ENCODE measurements at places on chromosomes 12 and 14. TPM values are rescaled to one million over a fixed set of nuclear protein-coding genes. Genes with fewer than 3 reads are reported as not detected.

- no peak for DNase-seq
Measured at GRCh38 chr12:203462-204260, 10.3 kb downstream of the SLC6A12 start.

DNA sequence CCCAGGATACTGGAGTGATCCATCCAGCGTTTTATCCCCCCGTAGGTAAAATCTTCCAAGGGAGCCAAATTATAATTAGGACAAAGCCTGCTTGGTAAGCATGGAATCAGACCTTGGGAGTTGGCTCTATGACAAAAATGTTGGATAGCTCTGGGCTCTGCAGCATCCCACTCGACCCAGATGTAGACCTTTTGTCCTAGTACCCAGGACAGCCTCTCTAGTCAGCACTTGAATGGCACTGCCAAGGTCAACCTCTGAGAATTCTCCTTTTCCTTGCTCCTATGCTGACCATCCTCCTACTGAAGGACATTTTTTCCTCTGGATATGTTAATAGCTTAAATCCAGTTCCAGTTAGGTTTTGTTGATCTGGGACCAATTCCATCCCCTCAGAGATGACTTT, 104.7 kb upstream of the SLC35F4 start:
- DNase-seq, result no peak

DNA sequence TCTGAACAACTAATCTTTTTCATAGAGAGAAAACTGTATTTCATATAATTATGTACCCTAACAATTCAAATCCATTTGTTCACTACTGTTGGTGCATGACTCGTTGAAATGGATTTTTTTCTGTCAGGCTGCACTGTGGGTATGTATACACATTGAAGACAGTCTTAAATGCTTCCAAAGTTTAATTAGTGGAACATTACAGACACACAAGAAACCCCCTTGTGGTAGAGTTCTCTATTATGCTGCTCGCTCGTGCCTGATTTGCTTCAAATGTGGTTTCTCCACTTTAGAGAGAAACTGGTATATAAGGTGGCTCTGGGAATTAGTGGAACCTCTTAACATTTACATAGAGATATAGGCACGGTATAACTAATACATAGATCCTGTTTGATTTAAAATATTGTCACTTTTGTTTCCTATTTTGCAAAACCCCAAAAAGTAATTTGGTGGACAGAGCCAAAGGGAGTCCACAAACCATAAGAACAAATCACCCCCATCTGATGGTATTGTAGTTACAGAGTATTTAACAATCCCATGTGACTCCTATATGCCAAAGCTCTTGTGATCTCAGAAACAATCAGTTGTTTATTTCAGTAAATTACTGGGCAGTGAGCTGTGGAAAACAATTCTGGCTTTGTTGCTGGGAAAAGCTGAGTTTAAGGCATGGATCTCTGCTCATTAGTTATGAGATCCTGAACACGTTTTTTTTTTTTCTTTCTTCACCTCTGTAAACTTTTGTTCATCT, 159.5 kb downstream of the BRMS1L start:
- DNase-seq, result no peak

DNA sequence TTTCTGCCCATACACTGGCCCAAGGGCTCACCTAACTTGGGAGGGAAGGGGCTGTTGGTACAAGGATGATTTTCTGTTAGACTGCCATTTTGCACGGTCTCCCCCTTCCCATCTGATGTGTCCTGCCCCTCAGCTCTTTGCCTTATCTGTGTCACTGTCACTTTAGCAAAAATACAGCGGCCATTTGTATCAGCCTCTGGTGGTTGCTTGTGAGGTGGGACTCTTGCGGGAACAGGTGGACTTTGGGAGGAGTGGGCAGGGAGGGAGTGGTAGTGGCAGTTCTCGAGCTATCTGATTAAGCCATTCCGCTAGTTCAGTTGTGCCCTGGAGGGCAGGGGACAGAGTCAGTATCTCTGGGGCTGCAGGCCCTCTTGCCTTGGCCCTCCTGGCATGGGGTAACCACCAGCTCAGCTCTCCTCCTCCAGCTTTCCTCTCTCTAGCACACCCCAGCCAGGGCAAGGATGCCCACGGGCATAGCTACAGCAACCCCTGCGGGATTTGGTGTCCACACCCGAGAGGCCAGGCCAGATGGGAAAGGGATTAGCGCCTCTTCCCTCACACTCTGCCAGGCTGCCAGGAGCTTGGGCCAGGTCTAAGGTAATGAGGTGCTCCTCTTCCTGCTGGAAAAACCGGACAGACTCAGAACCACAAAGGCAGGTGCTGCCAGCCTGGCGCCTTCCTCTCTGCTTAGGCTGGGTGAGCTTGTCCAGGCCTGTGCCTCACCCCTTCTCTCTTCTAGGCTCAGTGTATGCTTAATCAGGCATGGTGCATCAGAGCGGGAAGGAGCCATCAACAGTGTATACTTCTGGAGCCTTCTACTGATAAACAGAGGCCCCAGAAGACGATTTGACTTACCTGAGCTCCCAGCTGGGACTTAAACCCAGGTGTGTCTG, 8.7 kb downstream of the SLC48A1 start:
- no peak for DNase-seq

DNA sequence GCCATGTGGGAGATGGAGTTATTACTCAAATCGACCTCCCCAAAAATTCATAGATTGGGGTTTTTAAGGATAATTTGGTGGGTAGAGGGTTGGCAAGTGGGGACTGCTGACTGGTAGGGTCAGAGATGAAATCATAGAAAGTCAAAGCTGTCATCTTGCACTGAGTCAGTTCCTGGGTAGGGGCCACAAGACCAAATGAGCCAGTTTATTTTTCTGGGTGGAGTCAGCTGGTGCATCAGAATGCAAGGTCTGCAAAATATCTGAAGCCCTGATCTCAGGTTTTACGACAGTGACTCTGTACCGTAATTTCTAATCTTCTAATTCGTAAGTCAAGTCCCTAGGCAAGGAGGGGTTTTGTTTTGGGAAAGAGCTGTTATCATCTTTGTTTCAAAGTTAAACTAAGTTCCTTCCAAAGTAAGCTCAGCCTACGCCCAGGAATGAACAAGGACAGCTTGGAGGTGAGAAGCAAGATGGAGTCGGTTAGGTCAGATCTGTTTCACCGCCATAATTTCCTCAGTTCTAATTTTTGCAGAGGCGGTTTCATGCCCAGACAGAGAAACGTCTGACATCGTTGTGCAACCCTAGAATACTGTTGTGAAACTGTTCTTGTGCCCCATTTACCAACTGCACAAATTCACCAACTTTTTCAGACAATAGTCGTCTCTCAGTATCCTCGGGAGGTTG, 104.5 kb upstream of the SFSWAP start:
- DNase-seq, result no peak

- peak; percentile 3 for DNase-seq
Measured at GRCh38 chr14:80239631-80240030, 28.3 kb upstream of the DIO2 start.

- peak; percentile 75 for DNase-seq
Measured at GRCh38 chr12:42810006-42810405, 220.5 kb upstream of the PRICKLE1 start.

- DNase-seq, result peak; percentile 37
Measured at GRCh38 chr12:15996254-15996653, 85.1 kb downstream of the DERA start.

GRCh38 chr14:24677956-24678355, 44.0 kb upstream of the GZMB start:
- no peak for DNase-seq

- peak; percentile 18 for DNase-seq
Measured at GRCh38 chr14:50670196-50670865, 2.2 kb upstream of the SAV1 start.

DNA sequence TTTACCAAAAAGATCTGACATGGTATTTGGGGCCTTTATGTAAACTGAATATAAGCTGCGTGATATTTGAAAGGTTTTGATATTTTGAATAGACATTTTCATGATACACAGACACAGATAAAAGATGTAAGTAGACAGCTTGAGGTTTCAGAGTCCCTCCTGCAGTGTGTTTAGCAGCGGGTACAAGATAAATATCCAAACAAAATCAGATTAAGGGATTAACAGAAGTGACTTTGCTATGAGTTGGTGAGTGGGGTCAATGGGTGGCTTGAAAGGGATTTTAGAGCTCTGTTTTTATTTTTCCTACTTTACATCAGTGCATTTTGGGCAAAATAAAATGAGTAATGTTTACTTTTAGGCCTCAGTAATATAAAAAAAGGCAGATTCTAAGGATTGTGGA, 84.1 kb downstream of the IGF1 start:
- no peak for DNase-seq

DNA sequence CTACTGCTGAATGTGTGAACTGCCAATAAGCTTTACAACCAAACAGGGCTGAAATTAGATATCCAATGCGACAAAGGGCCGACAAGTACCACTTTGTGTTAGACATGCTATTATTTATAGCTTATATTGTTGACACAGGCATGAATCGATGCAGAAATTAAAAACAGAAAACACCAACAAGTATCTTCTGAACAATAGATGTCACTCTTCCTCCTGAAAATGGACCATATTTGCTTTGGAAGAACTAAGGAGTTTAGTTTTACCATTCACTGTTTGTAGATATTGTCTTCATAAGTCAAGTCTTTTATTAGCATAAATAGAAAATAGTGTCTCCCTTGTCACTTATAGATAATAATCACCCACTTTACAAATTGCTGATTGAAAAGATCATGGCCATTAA, 86.5 kb downstream of the LRIG3 start:
- DNase-seq, result no peak

DNA sequence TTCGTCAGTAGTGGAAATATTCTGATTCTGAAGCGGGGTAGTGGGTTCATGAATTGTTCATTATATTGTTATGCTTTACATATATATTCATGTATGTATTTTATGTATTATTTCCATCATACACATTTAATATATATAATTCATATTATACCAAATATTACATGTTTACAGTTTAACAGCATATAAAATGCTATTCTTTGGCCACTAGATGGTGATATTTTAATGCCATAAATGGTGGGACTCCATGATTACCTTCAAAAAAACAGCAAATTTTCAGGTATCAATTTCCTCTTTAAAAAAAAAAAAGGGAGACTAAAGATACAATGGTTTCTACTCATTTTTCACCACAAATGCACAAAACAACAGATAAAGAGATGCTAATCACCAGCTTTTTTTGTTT, 41.0 kb downstream of the BDKRB1 start:
- DNase-seq, result peak; percentile 25

DNA sequence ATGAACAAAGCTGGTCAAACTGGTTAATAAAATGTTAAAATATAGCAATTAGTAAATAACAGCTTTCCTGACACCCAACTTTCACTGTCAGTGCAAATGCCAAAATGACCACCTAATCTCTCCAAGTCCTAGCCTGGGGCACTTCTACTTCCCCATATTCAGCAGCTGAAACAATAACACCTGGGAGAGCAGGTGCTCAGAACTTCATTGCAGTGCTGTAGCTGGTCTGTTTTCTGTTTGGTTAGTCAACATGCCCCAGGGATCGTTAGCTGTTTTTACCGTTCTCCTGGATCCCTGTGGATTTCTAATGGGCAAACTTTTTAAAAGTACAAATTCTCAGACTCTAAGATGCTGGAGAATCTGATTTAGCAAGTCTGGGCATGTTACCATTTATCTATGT, 759.7 kb downstream of the GALC start:
- no peak for DNase-seq

- no peak for DNase-seq
Measured at GRCh38 chr14:70006699-70007098, 127.5 kb downstream of the SMOC1 start.

GRCh38 chr14:22010545-22011252, 337.1 kb upstream of the OR4E1 start:
- no peak for DNase-seq

- no peak for DNase-seq
Measured at GRCh38 chr14:63854330-63854729, 1.5 kb downstream of the SYNE2 start.

DNA sequence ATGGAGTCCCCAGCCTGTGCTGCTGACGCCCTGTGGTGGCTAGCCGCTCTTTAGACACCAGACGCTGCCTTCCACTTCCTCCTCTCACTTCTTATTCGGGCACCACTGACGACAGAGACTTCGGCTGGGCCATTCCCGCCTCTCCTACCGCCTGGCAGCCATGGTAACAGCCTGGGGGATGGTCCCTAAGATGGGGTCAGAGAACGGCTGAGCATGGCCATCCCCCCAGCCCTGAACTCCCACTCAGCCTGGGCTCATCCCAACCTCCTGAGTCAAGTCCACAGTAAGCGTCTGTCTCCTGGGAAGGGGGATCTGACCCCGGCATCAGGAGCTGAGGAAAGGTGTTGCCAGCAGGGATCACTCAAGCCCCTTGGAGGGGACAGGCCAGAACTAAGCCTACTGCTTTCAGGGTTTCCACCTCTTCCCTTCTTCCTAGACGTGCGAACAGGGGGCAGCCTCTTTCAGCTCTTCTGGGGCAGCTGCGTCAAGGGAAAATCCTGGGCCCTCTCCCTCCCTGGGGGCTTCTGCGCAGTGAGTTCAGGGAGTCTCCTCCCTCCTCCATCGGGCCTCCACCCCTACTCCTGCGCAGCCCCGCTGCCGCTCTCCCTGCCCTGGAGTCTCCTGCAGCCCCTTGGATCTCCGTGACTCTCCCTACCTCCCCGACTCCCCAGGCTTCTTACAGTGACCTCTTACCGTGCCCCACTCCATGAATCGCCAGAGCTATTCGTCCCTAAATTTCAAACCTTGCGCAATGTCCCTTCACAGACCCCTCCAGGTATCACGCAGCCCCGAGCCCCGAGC, 643 bp upstream of the TAMALIN start:
- no peak for DNase-seq

GRCh38 chr12:130288206-130288605, 49.5 kb upstream of the PIWIL1 start:
- DNase-seq, result no peak

Gene VDR
- total RNA-seq, result 9.3 TPM

Gene SLC10A1
- not detected for total RNA-seq

Gene OR6C3
- total RNA-seq, result not detected

Gene GRIP1
- 0.12 TPM for total RNA-seq

Gene C12orf60
- total RNA-seq, result 0.69 TPM

Gene TOMM20L
- total RNA-seq, result not detected

Gene CCND2
- total RNA-seq, result not detected

Gene CAPRIN2
- total RNA-seq, result 22.2 TPM

Gene PTGER2
- 0.54 TPM for total RNA-seq

Gene B4GALNT3
- total RNA-seq, result 1.8 TPM

Gene RFX4
- total RNA-seq, result not detected

Gene TESPA1
- 1.5 TPM for total RNA-seq

Gene GSG1
- not detected for total RNA-seq

Gene TIMM9
- 36.9 TPM for total RNA-seq

Gene CLEC14A
- 0.20 TPM for total RNA-seq

Data from M059J (cell line).